ENCODE measurements at places on chromosomes 2 and 18.
A peak's percentile ranks its signal among the peaks of the same experiment; 100 is the strongest.

DNA sequence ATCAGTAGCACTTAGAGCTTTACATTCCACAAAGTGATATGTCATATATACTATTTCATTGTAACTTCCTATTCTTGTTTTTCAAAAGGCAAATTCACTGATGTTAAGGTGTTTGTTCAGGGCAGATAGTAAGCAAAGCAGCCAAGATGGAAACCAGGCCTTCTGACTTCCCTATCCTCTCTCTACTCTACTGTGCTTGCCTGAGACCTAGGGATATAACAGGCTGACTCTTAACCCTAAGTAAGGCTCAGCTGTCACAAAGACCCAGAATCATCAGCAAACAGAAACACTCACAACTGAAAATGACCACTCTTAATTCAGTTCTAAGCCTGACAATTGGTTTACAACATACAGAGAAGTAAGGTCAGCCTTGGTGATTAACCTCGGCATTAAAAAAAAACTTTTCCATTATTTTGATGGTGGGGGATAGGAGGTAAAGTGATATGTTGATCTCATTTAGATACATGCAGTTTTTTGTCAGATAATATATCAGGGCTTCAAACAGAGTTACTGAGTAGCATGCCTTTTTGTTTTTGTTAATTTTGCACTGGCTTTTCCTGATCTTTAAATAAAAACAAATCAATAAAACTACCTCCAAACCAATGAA, 95.4 kb upstream of the CHRNA1 start:
- no peak overlapping the region for H3K4me3 ChIP-seq
- peak overlapping the region; percentile 79 for H3K27ac ChIP-seq
- H3K4me1 ChIP-seq: peaks cover 20% of the 10 kb centered on the region
- no peaks in the 10 kb centered on the region for H3K27me3 ChIP-seq
- no peak for DNase-seq

DNA sequence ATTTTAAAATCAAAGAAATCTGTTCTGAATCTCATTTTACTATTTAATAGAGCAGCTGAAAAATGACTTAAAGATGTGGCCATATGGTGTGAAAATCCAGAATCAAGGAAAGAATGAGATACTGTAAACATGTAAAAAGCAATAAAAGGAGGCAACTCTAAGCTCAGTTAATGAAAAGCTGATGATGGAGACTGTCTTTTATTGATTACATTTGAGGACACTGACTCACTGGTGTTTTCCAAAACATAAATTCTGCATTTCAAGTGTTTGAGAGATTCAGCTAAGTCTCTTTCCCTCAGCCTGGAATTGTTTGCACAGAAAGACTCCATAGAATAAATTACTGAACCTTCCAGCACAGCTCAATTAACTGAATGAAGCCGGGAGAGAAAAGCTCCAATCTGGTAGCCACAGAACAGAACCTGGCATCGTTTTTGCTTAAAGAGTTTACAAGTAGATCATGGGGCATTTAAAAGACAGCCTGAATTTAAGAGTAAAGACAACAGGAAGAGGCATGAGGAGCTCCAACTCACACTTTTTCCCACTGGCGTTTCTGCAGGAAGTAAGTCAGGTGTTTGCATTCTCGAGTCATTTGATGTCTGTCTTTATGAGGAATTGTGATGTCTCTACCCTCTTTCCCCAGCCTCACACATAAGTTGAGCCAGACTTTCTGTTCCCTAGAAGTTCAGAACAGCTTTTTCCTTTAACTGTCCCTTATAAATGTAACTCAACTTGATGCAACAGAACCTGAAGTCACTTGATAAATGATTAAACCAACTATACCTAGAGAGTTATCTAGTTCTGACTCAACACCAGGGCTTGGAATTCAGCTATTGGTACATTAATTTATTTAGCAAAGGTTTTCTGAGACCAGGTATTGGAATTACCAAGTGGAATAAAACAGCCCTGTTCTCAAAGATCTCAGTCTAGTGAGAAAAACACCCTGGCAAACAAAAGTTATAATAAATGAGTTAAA, 53.3 kb downstream of the FTCDNL1 start:
- H3K36me3 ChIP-seq: no peaks in the 10 kb centered on the region
- H3K4me1 ChIP-seq: no peaks in the 10 kb centered on the region
- no peak overlapping the region for H3K27ac ChIP-seq
- no peaks in the 10 kb centered on the region for H3K27me3 ChIP-seq
- no peak for DNase-seq
- no peak overlapping the region for H3K4me3 ChIP-seq

DNA sequence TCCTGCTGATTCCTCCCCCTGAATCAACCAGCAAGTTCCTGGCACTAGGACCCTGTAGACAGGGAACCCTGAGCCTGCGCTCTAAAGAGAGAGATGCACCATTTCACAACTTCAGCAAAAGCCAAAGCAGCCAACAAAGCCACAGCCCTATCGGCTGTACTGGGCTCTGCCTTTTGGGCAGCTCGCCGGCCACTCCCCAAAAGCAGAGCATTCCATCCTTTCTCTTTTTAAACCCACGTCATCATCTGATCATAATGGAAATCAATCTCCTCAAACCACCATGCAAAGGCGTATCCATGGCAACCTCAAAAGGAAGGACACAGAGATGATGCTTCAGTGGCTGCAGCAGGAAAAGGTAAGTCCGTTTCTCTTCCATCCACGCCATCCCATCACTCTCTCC, 5.3 kb upstream of the DCTN1 start:
- peaks cover 12% of the 10 kb centered on the region for H3K36me3 ChIP-seq
- DNase-seq: no peak
- H3K27me3 ChIP-seq: no peaks in the 10 kb centered on the region
- peaks cover 16% of the 10 kb centered on the region for H3K4me1 ChIP-seq
- no peak overlapping the region for H3K4me3 ChIP-seq

DNA sequence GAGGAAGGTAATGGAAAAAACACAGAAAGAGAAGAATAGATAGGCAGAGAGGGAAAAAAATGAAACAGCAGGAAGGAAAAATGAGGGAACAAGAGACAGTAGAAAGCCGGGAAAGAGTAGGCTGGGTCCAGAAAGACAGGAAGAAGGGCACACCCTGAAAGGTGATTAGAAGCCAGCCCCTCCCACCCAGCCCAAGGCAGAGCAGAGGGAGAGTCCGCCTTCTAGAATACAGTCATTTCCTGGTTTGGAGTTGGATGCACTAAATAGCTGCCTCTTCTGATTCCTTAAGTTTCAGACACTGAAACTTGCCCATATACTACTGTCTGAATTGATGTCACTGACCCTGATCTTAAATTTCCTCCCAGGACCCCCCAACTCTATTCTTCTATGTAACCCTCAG, 17.9 kb upstream of the DSG3 start:
- H3K36me3 ChIP-seq: peaks cover 19% of the 10 kb centered on the region
- peaks cover 11% of the 10 kb centered on the region for H3K27me3 ChIP-seq
- DNase-seq: no peak
- peaks cover 13% of the 10 kb centered on the region for H3K4me1 ChIP-seq

DNA sequence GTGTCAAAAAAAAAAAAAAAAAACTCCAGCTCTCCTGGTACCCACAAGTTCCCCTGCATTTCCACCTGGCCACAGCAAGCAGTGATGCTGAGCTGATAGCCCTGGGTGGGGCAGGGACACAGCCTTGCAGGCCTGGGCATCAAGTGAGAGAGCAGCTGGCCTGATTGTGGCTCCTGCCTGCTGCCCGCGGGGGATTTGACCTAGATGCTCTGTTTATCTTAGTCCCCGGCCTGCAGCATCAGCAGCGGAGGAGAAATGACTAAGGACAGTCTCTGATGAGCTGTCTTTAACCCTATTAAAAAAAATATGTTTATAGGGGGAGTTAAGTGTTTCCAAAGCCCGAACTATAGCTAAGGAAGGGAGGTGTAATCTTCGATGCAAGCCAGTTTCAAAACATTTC, 102.6 kb downstream of the MTCL1 start:
- H3K4me3 ChIP-seq: no peak overlapping the region
- H3K4me1 ChIP-seq: peaks cover 15% of the 10 kb centered on the region
- H3K27me3 ChIP-seq: peaks cover 10% of the 10 kb centered on the region
- peaks cover 27% of the 10 kb centered on the region for H3K36me3 ChIP-seq
- DNase-seq: no peak
